ENCODE measurements at places on chromosomes 12 and 14.

GRCh38 chr12:70842136-70842535 lies 78.4 kb downstream of the PTPRR start:
- no peak for DNase-seq

- no peak for DNase-seq
Observed at GRCh38 chr14:32601069-32601468, 272.0 kb downstream of the AKAP6 start.

GRCh38 chr14:61569812-61570548 lies 125.3 kb upstream of the HIF1A start:
- no peak for DNase-seq

DNA sequence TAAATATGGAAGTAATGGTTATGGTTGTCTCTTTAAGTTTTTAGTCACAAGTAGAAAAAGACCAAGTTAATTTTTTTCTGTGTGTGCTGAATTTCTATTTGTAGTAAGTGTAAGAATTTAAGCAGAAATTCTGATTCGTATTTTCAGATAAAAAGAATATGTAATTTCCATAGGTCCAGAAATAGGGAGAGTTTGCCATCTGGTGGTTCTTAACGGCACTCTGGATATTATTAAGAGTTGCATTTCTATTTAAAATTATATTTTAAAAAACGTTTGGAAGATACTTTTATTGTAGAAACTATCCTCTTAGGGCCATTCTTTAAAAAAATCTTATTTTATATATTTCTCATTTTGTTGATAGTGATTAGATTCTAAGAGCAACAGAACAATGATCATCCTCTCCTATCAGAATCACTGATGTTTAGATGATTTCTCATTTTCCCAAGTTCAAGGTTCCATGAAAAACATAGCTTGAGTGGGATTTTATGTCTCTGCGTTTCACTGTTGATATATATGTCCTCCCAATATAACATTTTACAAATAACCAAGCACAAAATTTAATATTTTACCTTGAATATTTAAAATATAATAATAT lies 88.3 kb downstream of the LRRK2 start:
- DNase-seq: no peak

- DNase-seq: no peak
Observed at GRCh38 chr12:109631302-109631701, 57.7 kb downstream of the MVK start.

- no peak for DNase-seq
Observed at GRCh38 chr12:12749433-12749832, 32.3 kb downstream of the CDKN1B start.

DNA sequence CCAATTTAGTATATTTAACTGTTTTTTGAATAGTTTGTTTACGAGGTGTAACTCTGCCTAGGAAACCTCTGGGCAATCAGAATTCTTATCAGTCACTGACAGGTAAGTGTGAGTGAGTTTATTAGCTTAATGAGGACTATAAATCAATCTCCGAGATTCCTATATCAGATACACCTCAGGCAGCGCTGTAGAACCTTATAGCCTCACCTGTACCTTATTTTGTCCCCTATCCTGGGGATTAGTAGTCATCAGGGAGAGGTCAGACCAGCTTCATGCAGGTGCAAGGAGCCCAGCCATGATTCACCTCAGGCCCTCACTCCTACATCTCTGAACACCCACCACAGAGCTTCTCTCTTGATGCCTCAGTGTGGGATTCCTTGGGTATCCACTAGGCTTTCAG lies 256.0 kb downstream of the KTN1 start:
- DNase-seq: no peak
